ENCODE measurements at places on chromosomes 13 and 19.

- no peak for DNase-seq
Measured at GRCh38 chr13:76735641-76736040, 150.6 kb downstream of the KCTD12 start.

DNA sequence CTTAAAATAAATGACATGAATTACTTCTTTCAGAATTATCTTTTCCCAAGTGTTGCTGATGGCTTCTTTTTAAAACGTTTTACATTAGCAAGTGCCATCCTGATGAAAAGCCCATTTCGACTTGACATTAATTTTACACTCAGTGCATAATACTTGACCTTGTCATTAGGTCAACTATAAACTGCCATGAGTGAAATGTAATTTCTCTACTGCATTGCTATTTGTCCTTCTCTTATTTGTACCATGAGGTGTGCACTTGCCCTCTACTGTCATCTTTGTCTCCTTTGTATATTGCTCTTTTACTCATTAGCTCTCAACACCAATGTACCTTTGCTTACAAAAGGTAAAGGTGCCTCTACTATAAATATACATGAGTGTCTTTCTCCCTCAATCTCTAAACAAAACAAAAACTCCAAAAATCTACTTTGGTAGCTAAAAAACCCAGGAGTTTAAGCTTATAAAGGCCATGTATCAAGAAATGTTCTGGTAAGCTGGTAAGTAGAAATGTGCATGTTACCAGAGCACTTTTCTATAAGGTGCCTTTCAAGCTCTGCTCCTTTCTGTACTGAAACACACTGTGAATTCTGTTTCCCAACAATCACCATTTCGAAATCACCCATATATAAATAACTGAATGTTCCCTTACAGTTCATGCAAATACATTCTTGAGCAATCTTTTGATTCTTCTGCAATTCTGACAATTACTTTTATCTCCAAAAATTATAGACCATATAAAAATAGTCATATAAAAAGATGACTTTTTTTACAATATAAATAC is 351.4 kb downstream of the SLITRK5 start:
- DNase-seq = no peak

DNA sequence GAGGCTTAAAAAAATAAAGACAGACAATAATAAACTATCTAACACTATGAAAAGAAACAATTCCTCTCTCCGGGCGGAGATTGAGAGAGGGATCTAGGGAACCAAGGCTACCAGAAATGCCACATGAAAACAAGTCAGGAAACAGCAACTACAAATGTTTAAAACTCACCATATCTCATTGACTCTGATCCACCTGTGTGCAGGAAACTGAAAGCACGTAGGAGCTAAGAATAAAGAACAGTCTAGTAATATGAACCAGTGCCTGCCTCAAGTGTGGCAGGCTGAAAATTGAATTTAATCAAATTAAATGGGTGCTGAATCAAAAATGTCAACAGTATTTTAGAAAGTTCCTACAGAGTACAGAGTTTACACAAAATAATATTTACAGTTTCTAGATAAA is 1701.0 kb downstream of the SLITRK5 start:
- DNase-seq = no peak

DNA sequence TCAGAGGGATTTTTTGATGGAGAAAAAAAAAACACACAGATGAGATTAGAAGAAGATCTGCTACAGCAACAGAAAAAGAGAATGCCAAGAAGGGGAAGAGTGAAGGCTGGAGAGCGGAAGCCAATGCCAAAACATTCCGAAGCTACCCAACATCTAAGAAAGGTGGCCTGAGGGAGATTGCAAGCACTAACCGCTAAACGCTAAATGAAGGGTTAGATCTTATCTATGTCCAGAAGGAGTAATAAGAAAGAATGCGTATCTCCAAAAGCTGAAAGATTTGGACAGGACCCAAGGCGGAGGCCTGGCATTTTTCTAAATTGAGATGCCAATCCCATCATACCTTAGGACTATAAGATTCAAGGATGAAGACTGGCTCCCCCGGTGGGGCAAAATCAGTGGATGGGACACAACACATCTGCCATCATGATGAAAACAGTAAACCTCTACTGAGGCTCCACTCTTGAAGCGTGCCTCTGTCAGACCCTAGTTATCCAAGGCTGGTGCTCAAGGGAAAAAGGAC is 15.6 kb upstream of the HMGB1 start:
- no peak for DNase-seq

DNA sequence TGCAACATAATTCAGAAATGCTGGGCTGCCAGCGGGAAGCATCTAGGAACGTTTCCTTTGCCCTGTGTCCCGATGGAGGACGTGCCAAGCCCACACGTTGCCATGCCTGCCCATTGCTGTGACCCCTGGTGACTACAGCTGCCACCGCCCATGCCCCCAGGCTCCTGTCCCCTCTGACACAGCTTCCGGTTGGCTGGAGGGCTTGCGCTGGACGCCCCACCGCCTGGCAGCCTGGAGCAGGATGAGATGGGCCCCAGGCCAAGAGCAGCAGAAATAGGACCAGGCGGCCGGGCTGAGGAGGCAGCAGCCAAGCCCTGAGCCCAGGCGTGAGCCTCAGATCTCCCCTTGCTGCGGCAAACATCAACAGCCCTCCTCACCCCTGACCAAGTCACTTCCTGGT is 125.9 kb downstream of the COL4A2 start:
- DNase-seq = no peak

- no peak for DNase-seq
Measured at GRCh38 chr19:8686549-8686948, 12.0 kb downstream of the ACTL9 start.

DNA sequence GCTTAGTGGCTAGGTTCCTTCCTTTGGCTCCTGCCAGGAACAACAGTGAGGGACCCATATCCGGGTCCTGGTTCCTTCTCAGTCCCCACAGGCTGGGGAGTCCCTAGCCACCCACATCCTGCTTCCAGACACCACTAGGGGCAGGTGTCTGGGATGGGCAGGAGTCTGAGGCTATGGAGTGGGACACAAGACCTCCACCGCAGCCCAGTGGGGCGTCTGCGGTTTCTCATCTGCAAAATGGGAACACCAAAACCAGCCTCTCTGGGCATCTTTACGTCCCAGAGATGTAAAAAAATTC is 879 bp upstream of the FCGBP start:
- no peak for DNase-seq

DNA sequence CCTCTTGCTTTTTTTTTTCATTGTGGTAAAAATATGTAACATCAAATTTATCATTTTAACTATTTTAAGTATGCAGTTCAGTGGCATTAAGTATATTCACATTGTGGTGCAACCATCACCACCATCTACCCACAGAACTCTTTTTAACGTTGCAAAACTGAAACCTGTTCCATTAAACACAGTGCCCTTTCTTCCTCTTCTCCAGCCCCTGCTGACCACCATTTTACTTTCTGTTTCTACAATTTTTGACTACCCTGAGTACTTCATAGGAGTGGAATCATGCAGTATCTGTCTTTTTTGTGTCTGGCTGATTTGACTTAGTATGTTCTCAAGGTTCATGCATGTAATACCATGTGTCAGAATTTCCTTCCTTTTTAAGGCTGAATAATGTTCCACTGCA is 153.1 kb downstream of the FGF9 start:
- DNase-seq = no peak

DNA sequence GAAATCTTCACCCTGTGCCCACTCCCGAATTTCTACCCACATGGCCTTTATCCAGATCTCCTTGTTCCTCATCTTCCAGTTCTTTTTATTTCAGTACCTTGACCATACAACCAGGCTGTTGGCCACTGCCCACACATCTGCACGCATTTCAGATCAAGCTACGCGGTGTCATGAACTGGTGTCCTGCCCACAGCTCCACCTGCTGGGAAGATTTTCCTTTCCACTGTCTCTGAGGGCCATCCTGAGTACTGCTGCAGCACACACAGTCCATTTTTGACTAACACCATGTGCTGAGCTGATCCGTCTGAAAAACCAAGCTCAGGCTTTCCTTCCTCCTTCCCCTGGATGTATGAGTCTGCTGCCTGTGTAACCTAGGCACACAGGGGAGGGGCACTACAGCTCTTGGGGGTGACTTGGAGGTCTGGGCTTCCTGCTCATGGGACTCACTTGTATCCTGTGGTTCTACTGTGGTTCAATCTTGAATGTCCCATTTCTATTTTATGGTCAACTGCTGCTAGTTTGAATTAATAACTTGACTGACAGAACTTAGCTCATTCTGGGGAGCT is 71.9 kb downstream of the WASF3 start:
- DNase-seq = no peak

GRCh38 chr13:111551204-111551820 is 230.9 kb downstream of the TEX29 start:
- DNase-seq = no peak

DNA sequence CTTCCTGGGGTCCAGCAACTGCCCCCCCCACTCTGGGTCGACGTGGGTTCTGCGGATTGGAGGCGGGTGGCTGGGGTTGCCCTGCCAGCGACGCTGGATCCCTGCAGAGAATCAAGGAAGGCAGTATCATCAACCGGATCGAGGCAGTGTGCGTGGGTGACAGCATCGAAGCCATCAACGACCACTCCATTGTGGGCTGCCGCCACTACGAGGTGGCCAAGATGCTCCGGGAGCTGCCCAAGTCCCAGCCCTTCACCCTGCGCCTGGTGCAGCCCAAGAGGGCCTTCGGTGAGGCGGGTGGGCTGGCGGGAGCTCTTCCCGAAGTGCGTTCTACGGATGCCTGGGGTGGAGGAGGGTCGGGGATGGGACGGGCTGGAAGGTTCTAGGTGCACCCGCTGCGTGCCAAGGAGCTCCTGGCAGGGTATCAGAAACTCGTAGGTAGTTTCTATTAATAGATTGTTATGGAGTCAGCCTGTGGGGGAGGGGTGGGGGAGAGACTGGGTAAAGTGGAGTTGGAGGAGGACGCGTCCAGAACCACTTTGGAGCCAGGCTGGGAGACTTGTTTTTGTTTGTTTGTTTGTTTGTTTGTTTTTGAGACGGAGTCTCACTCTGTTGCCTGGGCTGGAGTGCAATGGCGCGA is 1.5 kb downstream of the GIPC3 start:
- no peak for DNase-seq

DNA sequence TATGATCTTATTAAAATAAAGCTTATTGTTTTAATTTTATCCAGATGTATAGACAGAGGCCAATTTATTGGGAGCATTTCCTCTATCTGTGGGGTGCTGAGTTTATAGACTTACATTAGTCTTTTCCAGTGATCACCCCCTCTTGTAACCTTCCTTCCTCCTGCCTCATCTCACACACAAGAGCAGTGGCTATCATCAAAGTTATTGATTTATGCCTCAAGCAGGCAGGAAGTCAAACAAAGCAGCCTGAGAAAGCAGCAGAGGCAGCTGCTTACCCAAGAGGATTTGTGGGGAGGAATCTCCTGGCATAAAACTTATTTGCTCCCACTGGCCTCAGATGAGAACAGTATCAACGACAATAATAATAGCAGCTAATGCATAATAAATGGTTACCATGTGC is 26.3 kb upstream of the DCLK1 start:
- no peak for DNase-seq

- no peak for DNase-seq
Measured at GRCh38 chr13:90826688-90827087, 520.8 kb upstream of the MIR17HG start.

DNA sequence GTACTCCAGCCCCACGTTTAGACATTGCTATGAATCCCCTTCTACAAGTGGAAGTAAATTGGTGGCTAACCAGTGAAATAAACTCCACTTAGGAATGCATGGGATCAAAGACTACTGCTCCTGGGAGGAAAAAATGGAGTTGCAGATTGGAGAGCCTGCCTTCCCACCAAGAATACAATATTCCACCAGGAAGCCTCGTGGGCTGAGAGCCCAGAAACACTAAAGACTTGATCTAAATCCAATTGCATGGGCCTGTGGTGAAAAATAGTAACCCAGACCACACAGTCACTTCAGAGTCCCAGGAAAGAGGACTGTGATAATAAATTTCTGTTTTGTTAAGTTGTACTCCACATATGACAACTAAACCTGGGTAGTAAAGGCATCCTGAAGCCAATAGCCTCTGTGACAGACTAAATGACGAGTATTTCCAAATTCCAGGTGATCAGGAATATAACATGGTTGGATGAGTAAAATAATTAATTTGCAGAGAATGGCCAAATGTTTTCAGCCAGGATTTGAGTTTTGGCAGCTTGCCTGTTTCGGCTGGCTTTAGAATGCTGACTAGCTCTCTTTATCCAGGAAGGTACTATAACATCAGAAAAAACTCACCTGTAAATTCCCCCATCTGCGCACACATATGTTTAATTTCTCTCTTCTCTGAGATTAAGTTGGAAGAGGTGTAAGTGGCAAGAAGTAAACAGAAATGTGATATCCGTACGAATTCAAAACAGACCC is 480.3 kb downstream of the LIG4 start:
- DNase-seq = no peak

GRCh38 chr13:74574964-74575728 is 440.9 kb upstream of the KLF12 start:
- DNase-seq = no peak

- DNase-seq = no peak
Measured at GRCh38 chr13:66661336-66661735, 568.8 kb downstream of the PCDH9 start.

DNA sequence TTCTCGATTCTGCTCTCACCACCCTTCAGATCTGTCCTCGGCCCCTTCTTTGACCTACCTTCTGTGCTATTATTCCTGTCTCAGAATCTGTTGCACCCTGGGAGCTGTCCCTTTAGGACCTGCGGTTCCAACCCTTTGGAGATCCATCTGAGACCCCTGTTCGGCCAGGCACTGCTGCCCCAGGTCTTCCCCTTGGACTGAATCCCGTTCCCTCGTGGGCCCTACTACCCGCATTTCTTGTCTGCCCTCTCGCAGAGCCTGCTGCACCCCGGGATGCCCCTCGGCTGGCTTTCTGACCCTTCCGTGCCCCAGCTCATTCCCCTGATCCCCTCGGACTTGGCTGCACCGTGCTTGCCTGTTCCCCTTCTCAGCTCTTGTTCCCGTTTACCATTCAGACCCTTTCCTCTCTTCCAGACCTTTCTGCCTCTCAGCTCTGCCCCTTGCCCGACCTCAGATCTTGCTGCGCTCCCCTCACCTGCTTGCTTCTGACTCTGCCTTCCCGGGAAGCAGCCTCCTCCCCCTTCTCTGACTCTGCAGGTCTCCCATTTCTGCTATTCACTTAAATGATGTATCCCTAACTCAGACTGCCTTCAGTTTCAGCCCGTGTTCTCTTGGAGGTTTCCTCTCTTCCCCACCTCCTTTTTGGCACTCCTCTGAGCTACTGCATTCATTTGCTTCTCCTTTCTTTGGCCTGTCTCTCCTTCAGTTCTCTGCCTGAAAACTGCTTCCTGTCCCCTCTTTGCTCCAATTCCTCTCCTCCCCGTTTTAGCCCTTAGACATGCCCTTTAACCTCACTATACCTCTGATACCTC is 1.1 kb downstream of the ARHGAP35 start:
- no peak for DNase-seq

DNA sequence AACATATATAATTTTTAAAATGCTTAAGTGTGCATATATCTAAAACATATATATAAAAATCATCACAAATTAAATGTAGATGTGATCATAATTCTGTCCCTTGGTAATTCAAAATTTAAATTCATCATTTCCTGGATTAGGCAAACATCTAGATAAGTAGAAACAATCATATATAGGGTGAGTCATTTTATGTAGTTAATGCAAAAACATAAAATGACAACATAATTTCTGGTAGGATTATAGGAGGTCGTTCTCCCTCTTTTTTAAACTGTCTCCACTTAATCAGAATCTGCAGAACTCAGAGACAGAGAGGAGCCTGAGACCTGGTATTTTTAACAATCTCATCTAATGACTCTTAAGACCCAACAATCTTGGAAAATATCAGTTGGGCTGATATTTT is 333.4 kb downstream of the KCTD12 start:
- DNase-seq = no peak

Measured in LoVo (cell line).